ENCODE measurements at places on chromosomes 7 and 10. TPM values are rescaled to one million over a fixed set of nuclear protein-coding genes. Genes with fewer than 3 reads are reported as not detected.

POU6F2 gene
- not detected for total RNA-seq

MSRB2 gene
- total RNA-seq = 18.8 TPM

ZNF503 gene
- 42.3 TPM for total RNA-seq

HOXA2 gene
- 1.8 TPM for total RNA-seq

H2BK1 gene
- not detected for total RNA-seq

WDR11 gene
- total RNA-seq = 29.3 TPM

TMEM184A gene
- total RNA-seq = 23.1 TPM

HEPACAM2 gene
- not detected for total RNA-seq

SLC26A5 gene
- total RNA-seq = 0.86 TPM

ITPRID1 gene
- total RNA-seq = not detected

RGR gene
- total RNA-seq = not detected

MRPL43 gene
- 81.0 TPM for total RNA-seq

ACTA2 gene
- total RNA-seq = 2.7 TPM

OR2A42 gene
- not detected for total RNA-seq

IFIT1B gene
- total RNA-seq = not detected

CALCR gene
- total RNA-seq = not detected

DDX50 gene
- total RNA-seq = 41.4 TPM

IDI1 gene
- total RNA-seq = 30.2 TPM

CXCL12 gene
- total RNA-seq = 0.12 TPM

NODAL gene
- not detected for total RNA-seq

KIF11 gene
- total RNA-seq = 25.5 TPM

CDH23 gene
- not detected for total RNA-seq

HGF gene
- total RNA-seq = 0.15 TPM

DPP6 gene
- total RNA-seq = not detected

SPDYE2B gene
- total RNA-seq = not detected
